Activated T-cell treated with anti-CD3 and anti-CD28 coated beads, Interleukin-2, amount 50 U/mL, for 48 hours (primary cell): ENCODE measurements at places on chromosomes 2 and 18.

- peak; percentile 74 for DNase-seq
Measured at GRCh38 chr2:69741575-69742321, at the start of gene ANXA4. Gene ANXA4 (plus strand): TSS chr2:69742134. CDS start chr2:69781566, 39,432 bp downstream.

DNA sequence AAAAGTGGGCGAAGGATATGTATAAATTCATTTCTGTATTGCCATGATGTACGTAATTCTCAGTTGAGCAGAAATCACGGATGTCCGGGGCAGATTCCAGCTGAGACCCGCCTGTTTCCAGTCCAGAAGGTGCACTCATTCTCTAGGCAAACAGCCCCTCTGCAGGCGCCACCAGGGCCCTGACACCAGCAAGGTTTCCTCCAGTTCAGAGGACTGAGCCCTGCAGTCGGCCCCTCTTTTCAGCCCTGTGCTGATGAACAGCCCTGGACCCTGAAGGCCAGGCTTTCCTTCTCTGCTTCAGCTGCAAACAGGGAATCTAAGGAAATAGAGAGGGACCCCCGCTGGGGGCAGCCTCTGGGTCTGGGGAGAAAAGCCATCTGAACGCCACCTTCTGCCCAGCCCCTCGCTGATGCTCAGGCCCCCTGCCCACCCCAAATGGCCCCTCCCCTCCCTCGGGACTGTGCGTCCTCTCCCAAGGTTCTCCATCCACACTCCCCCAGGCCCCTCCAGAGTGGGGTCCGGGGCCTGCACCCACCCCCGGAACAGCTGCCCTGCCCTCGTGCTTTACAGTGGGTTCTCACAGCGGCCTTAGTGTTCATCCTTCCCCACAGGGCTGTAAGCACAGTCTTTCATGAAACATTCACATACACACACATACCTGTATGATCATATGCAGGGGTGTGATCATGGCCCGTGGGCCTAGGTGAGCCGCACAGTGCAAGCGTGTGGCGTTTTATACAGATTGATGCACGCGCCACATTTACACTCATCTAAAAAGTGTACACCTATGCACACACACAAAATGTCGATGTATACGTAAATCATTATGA is 12.1 kb downstream of the COPS9 start:
- DNase-seq = no peak

- DNase-seq = no peak
Measured at GRCh38 chr2:175640655-175641054, 361.4 kb downstream of the LNPK start.

DNA sequence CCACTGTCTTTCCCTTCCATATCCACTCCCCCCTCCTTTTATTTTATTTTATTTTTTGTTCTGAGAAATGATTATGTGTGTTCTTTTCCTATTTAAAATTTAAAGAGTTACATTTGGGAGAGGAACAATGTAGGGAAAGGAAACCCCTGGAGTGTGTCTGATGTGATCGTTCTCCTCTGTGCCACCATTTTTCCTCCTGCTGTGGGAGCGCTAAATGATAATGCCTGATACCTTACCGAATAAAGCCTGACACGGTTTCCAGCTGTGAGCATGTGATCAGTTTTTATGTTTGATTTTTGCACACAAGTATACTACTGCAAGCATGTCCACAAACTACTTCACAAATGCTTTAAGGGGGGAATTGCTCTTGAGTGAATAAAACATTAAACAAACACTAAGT is 317.8 kb upstream of the FANCL start:
- DNase-seq = no peak

DNA sequence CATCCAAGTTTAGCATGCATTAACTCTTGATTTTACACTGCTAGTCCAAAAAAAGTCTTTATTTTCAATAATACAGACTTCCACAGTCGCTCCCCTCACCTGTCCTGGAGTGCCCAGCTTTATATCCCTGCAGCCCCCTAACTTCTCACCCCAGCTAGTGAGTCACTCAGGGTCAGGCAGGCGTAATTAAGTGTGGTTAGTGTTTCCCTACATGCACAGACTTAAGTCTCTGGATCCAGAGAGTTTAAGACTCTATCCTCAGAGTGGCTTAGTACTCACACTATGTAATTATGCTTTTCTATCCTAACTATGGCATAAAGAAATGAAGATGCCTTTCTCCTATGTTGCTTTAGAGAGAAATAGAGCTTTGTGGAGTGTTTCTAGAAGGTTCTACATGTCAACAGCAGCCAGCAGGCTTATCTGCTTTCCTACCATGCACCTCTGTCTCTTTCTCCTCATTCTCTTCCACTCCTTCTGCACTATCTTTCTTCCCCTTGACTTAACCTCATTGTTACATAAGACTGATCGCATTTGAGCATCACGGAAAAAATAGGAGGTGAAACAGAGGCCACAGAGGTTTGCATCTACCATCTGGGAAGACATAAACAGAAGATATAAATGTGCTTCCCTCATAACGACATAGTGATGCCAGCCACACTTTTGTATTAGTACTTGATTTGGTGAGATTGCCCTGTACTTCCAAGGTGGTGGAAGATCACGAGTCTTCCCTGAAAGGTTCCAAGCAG is 34.4 kb upstream of the PMAIP1 start:
- DNase-seq = no peak

GRCh38 chr2:98823196-98824170 is 92.6 kb upstream of the MGAT4A start:
- no peak for DNase-seq

- peak; percentile 56 for DNase-seq
Measured at GRCh38 chr2:201358684-201359083, 1.5 kb upstream of the FLACC1 start.

DNA sequence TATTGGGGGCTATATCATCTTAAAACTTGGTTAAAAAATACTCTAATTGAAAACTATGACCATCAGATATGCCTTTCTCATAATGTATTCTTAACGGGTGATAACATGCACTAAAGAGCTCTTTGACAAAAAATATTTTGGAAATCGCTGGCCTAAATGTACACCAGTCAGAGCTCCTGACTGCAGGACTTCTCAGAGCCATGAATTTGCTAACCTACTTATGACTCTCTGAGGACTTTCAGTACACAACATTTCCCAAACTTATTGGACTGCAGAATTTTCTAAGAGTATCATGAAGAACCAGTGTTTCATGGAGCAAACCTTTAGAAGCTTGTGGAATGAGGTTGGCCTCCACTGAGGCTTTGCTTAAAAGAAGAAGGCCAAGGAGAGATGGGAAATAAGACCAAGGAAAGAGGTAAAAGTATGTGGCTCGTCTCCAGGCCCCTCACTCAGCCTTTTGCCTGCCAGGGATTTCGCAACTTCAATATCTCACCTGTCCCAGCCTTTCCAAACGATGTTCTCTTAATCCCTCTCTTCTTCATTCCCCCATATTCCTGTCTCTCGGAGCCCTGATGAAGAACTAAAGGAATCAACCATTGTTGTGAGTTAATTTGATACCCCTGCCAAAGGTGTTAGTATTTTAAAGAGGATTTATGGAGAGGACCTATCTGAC is 88.8 kb upstream of the EPC2 start:
- DNase-seq = no peak

DNA sequence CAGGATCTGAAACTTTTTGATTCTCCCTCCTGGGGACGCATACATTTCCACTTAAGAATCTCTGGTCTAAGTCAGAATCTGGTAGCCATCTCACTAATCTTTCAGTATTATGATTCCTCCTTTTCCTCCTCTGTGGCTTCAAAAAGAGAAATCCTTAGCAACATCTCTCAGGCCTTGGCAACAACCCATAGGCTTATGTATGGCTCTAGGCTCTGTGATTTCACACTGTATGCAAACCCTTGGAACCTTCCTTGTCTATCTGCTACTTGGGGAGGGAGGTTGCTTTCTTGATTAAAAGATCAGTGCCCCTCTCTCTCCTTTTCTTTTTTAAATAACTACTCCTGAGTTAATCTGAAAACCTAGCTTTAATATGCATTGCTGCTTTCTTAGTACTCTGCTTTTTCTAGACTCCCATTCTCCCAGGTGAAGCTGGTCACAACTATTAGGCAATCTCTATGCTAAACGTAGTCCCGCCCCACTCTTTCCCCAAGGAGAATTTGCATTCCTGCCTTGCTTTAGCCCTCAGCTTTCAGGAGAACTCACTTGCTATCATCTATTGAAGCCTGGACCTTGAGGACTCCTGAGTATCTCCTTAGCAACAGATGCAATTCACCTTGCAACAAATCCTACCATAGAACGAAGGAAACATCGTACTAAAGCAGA is 72.2 kb upstream of the L3MBTL4 start:
- no peak for DNase-seq

DNA sequence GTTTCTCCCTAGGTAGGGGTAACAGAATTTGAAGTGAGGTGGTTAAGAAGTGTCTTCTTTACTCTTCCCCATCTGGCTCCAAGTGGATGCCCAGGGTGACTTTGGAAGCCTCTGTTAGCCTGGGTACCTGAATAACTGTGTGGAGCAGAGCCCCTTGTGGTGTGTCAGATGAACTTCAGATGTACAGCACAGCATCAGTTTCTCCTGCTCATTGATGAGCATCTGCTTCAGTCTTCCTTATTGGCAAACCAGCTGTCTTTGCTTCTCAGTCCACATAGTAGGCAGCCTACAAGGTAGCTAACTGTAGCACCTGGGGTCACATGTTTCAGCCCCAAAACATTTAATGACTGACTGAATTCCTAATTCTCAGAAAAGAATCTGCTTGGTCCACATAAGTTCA is 56.2 kb upstream of the ATP8B1 start:
- DNase-seq = no peak

DNA sequence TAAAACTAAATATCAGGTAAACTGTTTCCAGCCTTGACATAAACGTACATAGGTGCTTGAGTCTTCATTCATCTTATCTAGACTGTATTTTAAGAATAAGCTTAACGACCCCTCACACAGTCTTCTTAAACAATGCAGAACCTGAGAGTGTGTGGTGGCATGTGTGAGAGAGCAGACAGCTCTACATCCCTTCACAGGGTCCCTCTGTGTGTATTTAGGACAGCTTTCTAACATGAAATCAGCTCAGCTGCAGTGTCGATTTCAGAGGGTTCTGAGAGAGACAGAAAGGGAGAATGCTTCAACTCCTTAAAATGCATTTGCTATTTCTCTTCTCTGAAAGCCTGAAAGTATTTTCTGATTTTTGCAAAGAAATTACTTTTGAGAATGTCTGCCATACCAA is 185.2 kb downstream of the GRB14 start:
- no peak for DNase-seq

DNA sequence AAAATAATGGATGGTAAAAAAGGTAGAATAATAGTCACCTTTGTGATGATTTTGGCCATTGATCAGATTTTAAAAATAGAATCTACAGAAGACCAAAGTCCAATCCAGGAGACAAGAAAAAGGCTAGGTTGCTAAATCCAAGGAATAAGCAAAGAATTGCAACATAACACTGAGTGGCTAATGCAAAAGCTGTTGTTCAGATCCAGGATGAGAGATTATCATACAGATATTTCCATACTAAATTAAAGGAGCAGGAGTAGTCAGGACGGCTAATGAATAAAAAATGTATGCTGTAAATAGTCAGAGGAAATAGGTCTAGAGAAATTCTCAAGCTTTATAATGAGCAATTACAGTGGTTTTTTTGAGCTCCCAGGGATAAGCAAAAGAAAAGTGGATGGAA is 745.9 kb upstream of the ACVR2A start:
- DNase-seq = no peak

- DNase-seq = no peak
Measured at GRCh38 chr2:16861530-16861929, 195.9 kb upstream of the CYRIA start.
